ENCODE measurements at places on chromosomes 12 and 14.

DNA sequence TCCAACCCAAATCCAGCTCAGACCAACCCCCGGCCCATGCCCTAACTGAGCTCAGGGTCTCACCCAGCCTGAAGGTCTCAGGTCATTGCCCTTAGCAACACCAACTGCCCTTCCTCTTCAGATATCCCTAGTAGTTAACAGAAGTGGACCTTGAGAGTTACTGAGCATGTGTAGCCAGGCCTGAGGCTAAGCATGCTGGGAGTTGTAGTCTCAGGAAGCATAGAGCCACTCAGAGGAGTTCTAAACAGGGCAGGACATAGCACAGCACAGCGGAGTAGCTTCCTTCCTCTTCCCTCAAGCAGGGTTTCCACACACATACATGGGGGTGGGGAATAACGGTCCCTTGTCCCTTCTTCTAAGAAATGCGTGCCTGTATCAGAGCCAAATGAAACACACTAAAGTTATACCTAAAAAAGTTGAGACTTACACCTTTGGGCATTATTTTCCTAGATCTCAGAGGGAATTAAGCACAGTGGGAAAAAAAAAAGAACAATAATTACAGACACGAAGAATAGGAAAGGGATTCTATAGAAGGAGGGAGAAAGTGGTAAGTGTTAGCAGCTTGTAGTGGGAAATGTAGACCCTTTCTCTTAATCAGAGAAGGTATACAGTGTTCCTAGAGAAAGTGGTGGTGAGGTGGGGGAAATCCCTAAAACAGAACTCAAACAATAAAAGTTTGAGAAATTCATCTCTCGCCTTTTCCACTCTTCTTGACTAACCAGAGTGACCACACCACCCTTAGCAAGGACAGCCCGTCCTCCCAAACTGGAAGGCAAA is 4.4 kb downstream of the KMT2D start:
- peak; percentile 40 for DNase-seq

- no peak for DNase-seq
These were observed 21.7 kb downstream of the CBX5 start for GRCh38 chr12:54258201-54258681.

GRCh38 chr12:39429809-39430208 is 13.1 kb downstream of the KIF21A start:
- DNase-seq: no peak

GRCh38 chr14:72518809-72519377 is 375.0 kb downstream of the DPF3 start:
- DNase-seq: no peak

DNA sequence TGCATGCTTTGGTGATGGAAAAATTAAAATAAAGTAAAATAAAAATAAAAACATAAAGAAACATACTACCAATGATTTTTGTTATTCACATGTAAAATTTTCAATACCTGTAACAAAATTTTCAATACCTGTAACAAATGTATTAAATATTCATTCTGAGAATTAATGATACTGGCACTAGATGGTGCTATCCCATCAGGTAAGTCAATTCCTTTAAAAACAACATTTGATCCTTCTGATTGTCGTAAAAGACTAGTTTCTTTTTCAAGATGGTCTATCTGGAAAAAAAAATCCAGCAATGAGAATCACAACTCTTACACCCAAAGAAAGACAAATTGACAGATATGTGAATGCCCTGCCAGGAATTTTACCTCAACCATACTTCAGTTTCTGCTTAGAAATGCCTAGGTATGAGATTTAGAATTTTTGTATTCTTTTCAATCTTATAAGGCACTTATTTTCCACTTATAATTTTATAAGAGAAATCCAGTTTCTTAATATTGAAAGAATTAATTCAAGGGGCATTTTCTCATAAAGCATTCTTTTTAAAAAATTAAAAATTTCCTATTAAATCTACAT is 30.7 kb downstream of the CEP290 start:
- DNase-seq: peak; percentile 51

DNA sequence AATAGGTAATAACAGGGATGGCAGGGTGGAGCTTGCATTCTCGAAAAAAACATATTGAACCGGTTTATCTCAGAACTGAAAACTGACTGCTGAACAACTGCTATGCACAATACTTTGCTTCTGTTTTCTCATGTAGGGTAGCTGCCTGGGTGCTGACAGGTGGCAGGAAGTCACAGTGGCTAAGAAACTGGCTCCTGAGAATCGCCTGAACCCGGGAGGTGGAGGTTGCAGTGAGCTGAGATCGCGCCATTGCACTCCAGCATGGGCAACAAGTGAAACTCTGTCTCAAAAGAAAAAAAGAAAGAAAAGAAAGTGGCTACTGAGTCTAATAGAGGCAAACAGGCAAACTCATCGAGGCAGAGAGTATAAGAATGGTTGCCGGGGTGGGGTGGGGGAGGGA is 113.1 kb downstream of the CCDC60 start:
- DNase-seq: no peak

GRCh38 chr14:75044752-75045151 is 6.5 kb downstream of the MLH3 start:
- DNase-seq: peak; percentile 64

DNA sequence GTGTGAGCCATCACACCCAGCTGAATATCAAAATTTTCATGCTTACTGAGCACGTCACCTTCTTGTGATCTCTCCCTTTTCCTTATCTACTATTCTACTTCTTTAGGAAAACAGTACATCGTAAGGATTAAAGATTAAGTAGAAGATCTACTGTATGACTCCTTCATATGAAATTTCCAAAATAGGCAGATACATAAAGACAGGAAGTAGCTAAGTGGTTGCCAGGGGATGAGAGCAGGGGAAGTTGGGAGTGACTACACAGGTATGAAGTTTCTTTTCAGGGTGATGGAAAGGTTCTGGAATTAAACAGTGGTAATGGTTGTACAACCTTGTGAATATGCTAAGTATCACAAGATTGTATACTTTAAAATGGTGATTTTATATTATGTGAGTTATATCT is 36.5 kb upstream of the CERS5 start:
- DNase-seq: no peak

DNA sequence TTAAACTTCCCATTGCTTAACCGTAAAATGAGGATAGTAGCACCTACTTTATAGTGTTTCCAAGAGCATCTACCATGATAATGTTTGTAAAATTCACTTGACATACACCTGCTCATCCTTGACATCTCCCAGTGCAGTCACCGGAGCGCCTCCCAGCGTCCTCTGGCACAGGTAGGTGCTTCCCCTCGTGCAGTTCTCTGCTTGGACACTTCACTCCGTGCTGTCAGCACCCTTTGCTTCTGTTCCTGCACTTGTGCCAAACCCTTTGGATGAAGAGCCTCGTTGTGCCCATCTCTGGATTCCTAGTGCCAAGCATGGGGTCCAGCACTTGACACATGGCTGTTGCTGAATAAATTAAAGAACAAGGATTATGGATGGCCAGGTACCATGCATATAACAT is 28.3 kb downstream of the ETV6 start:
- DNase-seq: no peak

GRCh38 chr14:21990116-21990515 is 316.5 kb upstream of the OR4E1 start:
- DNase-seq: no peak

GRCh38 chr12:123058980-123059379 is 78.5 kb downstream of the ARL6IP4 start:
- DNase-seq: no peak

GRCh38 chr12:106581543-106582248 is 1.1 kb upstream of the RFX4 start:
- DNase-seq: peak; percentile 34

DNA sequence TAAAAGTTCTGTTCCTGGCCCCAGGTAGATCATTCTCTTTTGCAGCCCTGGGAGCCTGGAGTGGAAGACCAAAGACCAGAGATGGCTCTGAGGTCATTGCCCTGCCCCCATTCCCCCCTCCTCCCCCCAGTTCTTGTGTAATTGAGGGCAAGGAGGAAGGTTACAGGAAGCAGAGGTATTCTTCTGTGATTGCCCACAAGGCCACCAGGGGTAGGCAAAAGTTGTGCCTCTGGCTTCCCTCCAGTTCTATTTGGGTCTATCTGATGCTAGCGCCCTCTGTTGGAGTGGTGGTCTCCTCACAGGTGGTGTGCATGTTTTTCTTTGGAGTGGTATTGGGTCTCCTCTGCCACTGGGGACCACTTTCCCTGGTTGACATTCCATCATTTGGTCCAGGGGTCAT is 41.2 kb upstream of the CRY1 start:
- DNase-seq: no peak

- DNase-seq: peak; percentile 53
These were observed 30.7 kb downstream of the P2RX4 start for GRCh38 chr12:121240484-121241101.

- DNase-seq: peak; percentile 9
These were observed 4.5 kb upstream of the OAS2 start for GRCh38 chr12:112973818-112974231.

GRCh38 chr14:104087981-104088850 is 2.7 kb downstream of the ASPG start:
- DNase-seq: no peak

DNA sequence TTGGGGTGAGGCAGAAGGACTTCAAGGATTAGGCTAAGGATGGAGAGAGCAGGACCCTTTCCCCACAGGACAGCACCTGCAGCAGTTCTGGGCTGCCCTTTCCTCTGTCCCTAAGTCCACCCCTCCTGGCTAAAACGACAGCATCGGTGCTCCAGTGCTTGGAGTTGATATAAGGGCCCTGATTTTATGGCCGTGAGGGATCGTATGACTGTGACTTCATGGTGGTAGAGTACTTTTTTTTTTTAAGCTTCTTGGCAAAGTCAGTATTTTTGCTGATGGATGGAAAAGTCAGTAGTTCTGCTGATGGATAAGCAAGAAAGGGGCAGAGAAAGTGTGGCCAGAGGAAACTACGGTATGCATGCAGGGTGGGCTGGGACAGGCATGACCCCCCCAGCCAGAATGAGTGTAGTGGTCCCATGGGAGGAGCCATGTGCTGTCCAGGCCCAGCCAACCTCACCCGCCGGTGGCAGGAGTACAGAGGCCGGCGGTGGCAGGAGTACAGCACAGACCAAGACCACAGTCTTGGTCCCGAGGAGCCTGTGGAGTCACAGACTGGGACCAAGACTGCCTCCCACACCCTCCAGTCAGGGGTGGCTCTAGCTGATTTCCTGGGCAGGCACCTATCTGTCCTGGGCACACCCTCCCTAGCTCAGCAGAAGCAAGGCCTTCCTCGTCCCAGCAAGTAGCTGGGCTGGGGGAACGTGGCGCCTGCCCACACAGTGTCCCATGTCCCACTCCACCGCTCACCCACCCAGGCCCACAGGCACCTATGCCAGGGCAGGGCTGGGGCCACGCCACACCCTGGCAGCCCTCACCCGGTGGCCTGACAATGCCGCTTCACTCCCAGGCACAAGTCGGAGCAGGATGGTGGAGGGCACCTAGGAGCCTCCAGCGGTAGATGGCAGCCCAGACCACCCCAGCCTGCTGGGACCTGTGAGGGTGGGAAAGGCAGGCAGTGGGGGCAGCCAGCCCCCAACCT is 46.3 kb downstream of the CCDC88C start:
- DNase-seq: peak; percentile 50

DNA sequence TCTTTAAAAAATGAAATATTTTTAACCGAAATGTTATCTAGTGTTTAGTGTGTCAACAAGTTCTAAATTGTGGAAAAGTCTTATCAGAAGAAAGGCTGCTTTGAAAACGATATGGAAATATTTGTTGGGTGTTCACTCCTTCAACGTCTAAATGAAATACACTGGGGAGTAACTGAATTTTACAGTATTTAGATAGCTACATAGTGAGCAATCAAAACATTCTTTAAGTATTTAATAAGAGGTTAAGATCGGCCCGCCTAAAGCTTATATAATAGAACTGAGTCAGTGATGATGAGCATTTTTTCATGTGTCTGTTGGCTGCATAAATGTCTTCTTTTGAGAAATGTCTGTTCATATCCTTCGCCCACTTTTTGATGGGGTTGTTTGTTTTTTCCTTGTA is 228.3 kb downstream of the RAD51B start:
- DNase-seq: no peak

- no peak for DNase-seq
These were observed 88.8 kb downstream of the DICER1 start for GRCh38 chr14:95068521-95068920.

- DNase-seq: no peak
These were observed 698 bp downstream of the ACOT6 start for GRCh38 chr14:73613046-73613383.

DNA sequence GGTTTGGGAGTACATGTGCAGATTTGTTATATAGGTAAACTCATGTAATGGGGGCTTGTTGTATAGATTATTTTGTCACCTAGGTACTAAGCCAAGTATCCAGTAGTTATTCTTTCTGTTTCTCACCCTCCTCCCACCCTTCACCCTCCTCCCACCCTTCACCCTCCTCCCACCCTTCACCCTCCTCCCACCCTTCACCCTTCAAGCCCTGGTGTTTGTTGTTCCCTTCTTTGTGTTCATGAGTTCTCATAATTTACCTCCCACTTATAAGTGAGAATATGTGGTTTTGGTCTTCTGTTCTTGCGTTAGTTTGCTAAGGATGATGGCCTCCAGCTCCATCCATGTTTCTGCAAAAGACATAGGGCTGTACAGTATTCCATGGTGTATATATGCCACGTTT is 58.7 kb upstream of the OR10AD1 start:
- no peak for DNase-seq

- DNase-seq: no peak
These were observed 658.5 kb downstream of the DIO2 start for GRCh38 chr14:79552778-79553177.

DNA sequence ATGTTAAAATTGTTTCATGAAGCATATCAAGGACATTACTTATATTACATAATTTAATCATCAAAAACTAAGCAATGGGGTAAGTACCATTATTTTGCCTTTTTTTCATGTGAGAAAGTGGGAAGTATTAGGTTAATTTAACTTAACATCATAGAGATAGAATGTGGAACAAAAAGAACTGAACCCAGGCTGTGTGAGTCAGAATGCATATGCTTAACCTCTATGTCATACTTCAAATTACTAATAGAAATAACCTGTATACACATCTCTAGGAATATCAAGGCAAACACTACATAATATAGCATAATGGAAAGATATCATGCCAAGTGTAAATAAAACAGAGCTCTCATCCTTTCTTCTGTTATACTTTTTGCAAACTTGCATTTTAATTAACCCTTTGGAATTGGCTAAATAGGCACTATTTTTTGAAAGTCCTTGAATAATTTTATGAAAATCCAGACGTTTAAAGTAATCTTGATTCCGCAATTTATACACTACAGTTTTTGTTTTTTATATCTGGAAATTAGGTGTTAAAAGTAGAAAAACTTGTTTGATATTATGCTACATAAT is 777.7 kb downstream of the SLC6A15 start:
- DNase-seq: no peak
